Hepatocyte (in vitro differentiated cells): ENCODE measurements at places on chromosomes 5 and 9.

GRCh38 chr5:160959804-160960203 is 107.8 kb upstream of the ATP10B start:
- DNase-seq: peak; percentile 46

DNA sequence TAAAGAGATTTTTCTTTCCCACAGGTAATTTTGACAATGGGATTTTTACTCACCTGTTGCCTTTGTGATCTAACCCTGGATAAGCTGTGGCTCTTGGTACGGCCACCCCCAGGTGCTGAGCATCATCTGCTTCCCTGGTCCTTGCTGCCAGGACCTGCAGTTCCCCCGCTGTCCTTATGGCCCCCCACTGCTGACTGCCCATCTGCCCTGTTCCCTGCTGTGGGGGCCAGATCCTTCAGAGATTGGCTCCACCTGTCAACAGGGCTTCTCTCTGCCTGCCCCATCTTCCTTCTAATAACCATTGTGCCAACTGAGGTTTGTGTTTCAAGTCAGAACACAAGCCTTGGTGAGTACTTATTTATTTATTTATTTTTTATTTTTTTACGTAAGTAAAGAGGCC is 183.3 kb downstream of the MAPKAP1 start:
- no peak for DNase-seq

DNA sequence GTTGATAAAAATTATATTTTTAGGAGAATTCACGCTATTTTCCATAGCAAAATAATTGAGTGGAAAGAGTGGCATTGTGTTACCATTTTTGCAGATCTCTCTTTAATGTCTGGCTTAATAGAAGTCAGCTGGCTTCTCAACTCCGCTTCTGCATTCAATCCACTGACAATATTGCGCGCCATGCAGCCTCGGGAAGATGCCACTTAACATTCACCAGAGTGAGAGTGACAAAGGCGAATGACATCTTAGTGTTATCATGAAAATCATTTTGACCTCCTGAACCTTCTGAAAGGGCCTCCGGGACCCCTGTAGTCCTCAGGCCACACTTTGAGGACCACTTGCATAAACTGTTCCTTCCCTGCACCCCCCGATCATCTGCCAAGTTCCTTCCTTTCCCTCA is 80.1 kb upstream of the ORM1 start:
- no peak for DNase-seq

- DNase-seq: no peak
Observed at GRCh38 chr5:41736641-41737040, 133.6 kb downstream of the OXCT1 start.

DNA sequence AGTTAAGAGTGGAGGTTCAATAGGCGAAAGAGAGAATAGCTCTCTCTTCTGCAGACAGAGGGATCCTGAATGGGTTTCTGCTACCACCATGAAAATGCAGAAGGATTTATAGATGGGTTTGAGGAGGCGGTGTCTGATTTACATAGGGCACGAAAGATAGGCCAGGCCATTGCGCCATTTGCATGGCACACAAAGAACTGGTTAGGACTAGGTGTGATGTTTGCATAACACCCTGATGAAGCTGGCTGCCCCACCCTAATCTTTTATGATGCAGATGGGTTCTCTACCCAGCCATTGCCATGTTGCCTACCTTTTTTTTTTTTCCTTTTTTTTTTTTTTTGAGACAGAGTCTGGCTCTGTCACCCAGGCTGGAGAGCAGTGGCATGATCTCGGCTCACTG is 51.4 kb upstream of the PDZD2 start:
- no peak for DNase-seq

DNA sequence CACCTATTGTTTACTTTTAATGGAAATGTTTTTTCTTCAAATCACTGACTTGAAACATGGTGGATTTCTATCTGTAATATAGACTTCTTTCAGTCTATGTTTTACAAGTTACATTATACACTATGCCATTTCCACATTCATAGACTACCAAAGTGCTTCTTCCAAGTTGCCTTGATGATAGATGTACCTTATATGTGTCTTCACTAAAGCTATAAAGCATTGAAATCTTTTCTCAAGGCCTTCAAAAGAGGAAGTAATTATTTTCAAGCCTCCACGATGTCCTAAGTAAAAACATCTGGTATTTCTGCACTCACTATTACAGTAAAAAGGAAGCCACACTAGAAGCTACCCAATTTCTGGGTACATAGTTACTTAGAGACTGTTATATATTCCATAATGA is 113.3 kb downstream of the FGF10 start:
- DNase-seq: no peak

- no peak for DNase-seq
Observed at GRCh38 chr9:100449420-100449819, 22.5 kb downstream of the MSANTD3 start.

- DNase-seq: peak; percentile 49
Observed at GRCh38 chr5:127950707-127951391, 132.7 kb upstream of the SLC12A2 start.

DNA sequence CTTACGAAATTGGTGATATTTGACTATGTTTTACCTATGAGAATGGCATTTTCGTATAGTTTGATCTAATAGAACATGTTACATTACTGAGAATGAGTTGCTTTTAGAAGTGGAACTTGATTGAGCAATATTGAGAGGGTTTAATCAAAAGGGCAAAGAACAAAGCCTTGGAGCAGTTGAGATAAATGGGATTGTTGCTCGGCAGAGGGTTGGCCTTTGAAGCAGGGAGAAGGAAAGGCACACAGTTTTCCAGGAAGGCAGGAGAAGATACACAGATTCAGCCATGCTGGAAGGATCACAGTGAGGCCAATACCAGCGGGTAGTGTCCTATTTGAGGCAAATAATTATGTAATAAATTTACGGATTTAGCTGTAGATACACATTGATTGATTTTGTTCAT is 19.5 kb downstream of the MAN2A1 start:
- peak; percentile 26 for DNase-seq

DNA sequence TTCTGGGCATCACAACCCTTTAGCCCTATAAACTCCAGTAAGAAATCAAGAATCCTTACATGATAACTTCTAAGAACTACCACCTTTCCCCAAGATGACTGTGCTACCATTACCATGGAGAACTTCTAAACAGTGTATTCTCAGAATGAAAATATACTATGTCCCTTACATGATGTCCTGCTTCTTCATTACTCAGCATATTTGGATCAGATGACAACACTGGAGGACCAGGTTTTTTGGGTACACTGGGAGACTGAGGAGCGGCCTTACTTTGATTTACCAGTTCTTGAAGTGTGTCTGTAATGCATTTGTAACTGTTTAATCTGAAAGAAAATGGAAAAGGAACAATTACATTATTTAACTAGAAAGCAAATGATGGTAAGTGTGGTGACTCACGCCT is 55.7 kb upstream of the CPLANE1 start:
- DNase-seq: no peak

DNA sequence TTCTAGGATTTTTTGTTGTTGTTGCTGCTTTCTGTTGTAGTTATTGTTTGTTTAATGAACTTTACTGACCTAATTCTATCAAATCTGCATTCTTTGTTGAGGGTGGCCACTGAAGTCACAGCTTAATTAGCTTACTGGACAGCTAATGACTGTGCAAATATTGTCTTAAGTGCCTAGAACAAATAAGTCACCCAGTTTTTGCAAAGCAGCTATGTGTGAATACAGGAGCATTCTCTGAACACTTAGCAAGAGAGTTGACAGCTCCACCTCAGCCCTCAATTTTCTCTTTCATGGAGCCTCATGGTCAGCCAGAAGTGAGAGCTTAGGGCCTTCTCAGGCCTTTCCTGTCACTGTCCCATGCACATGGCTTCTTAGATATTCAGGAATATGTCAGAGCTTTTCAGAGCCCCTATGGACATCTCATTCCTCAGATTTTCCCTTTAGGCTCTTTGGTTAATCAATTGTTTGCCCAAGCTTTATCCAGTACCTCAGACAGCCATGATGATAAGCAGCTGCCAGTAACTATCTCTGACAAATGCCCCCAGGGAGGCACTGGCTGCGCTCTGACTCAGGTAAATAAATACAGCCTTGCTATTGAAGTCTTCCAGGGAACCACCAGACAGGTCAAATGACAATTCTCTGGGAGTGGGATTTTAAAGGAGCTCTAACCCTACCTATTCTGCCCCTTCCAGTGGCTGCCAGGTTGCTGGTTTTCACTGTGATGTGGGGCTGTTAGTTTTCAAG is 241.4 kb upstream of the IL12B start:
- peak; percentile 36 for DNase-seq

- DNase-seq: no peak
Observed at GRCh38 chr9:131546336-131547084, 1.2 kb downstream of the PRRT1B start.

GRCh38 chr5:57175551-57176309 is 1.9 kb downstream of the GPBP1 start:
- peak; percentile 37 for DNase-seq

DNA sequence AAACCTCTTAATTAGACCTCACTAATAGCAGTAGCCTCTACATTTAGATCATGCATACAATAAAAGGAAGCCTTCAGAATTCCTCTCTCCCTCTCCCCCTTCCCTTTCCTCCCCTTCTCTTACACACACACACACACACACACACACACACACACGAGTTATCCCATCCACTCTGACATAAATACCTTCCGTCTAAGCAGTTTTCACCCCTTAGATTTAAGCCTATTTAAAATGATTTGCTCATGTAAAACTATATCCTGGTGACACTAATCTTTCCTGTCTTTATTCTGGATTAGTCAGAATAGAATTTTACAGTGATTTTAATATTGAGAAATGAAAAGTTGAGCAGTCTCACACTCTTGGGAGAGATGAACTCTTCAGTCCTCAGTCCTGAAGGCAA is 35.0 kb downstream of the PRELID2 start:
- DNase-seq: no peak

GRCh38 chr5:172637110-172637580 is 3.9 kb upstream of the NEURL1B start:
- no peak for DNase-seq

GRCh38 chr5:178273665-178274541 is 41.3 kb upstream of the PHYKPL start:
- peak; percentile 25 for DNase-seq

- no peak for DNase-seq
Observed at GRCh38 chr5:83401122-83401731, 70.3 kb upstream of the VCAN start.

GRCh38 chr5:175796536-175797499 is 74.6 kb upstream of the CPLX2 start:
- peak; percentile 96 for DNase-seq

- DNase-seq: peak; percentile 87
Observed at GRCh38 chr5:59893429-59894227, at the start of gene PDE4D. Gene PDE4D (minus strand): TSS chr5:59893726.

DNA sequence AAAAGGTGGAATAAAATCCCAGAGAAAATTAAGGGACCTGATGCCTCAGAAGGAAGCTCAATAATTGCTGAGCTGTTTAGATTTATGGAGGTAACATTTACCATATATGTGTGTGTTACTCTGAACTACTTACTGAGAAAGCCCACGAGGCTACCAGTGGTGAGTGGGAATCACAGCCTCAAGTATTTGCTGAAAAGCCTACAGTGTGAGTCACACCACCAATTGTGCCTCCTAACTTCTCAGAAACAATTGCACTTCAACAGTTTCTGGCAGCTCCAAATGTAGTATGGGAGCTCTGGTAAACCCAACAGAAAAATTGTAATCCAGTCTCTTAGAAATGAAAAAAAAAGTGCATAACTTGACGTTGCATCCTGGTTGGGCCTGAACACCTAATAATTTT is 551.6 kb downstream of the PRDM9 start:
- DNase-seq: no peak

GRCh38 chr5:20114526-20114925 is 126.5 kb upstream of the CDH18 start:
- DNase-seq: no peak

DNA sequence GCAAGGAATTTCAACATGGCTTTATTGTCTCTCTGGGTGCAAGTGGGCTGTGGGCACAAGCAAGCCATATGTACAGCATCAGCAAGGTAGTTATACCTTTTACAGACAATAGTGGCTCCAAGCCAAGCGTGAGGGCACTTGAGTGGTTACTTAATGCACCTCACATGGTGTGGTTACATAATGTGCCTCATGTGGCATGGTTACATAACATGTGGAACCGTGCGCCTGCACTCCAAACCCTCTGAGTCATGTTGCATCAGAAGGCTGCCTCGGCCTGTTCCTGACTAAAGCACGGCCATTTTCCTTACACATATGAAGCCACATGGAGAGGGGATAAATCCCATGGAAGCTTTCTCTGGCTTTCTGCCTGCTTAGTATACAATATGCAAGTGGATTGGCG is 150.9 kb downstream of the OSTF1 start:
- DNase-seq: peak; percentile 45

- no peak for DNase-seq
Observed at GRCh38 chr5:95080441-95080840, 204.5 kb downstream of the MCTP1 start.
